ENCODE measurements at places on chromosomes 5 and 9.

GRCh38 chr5:77367741-77368140 is 124.4 kb downstream of the WDR41 start:
- DNase-seq = no peak

- DNase-seq = no peak
Measured at GRCh38 chr5:15885156-15885555, 294.4 kb downstream of the MARCHF11 start.

DNA sequence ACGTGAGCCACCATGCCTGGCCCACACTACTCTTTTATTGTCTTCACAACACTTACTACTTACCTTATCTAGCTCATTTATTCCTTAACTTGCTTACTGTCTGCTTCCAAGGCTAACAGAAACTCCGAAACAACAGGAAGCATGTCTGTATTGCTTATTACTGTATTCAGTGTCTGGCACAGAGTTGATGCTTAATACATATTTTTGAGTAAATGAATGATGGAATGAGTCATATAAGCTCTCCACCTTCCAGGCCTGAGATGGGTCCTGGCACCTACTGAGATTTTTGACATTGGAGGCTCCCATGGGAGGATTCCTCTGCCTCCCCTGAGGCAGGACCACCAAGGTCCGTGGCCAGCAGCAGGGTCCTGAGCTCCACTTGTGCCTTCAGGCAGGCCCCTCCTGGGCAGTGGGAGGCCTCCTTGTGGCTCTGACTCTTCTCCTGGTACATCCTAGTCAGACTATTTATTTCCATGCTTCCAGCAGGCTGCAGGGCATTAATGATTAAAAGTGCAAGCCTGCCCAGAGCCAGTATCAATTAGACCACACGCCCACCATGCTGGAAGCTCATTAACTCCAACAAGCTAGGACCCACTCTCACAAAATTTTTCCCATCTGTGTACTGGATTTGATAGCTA is 76.5 kb upstream of the CTNNA1 start:
- DNase-seq = no peak

DNA sequence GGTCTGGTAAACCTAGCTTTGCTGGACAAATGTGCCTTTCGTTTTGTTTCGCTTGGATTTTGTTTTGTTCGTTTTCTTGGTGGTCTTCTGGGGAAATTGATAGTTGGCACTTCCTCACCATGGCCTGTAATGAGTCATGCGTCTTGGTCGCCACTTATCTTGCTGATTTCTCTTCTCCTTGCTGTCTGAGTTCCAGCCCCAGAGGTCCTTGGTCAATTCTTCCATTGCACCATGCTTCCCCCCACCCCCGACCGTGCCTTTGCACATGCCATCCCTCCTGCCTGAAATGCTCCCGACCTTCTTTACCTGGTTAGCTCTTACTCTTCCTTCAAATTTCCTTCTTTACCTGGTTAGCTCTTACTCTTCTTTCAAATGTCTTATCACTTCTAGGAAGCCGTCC is 168.7 kb upstream of the MSX2 start:
- no peak for DNase-seq

DNA sequence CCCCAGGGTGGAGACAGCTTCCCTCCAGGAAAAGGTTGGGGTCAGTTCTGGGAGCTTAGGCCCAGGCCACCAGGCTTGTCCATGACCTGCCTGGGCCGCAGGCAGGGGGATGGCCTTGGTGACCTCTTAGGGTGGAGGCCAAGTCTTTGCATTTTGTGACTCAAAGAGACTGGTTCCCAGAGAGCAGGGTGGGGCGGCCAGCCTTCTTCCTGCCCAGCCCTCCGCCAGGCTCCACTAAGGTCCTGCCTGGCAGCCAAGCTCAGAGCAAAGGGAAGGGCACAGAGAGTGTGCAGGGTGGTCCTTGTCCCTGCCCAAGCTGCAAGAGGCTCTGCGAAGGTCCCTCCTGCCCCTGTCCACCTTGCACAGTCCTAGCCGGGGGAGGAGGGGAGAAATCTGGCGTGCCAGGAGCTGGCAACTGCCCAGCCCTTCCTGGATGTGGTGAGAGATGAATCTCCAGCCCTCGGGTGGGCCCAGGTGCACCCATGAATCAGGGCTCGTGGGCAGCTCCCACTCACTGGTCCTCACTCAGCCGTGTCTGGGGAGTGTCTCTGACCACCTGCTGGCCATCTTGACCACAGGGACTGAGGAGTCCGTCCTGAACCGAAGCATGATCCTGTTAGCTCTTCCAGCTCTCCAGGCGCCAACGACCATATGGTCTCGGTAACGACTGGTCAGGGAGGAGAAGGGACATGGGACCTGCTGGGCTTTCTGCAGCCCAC is 2.3 kb upstream of the PTGDS start:
- peak; percentile 45 for DNase-seq
